IMR-90 (cell line): ENCODE measurements at places on chromosomes 16 and 17. TPM values are rescaled to one million over a fixed set of nuclear protein-coding genes. Genes with fewer than 3 reads are reported as not detected.

- DNase-seq: no peak
- no peaks in the 10 kb centered on the region; the same call in 1 of the 2 replicates for H3K27me3 ChIP-seq
- H3K27ac ChIP-seq: no peak overlapping the region
- peaks cover 15% of the 10 kb centered on the region for H3K4me1 ChIP-seq
Observed at GRCh38 chr17:29618272-29619065, 4.2 kb downstream of the CORO6 start.

GRCh38 chr17:77011173-77012011 lies 129.4 kb upstream of the SEC14L1 start:
- no peaks in the 10 kb centered on the region for H3K36me3 ChIP-seq
- H3K27me3 ChIP-seq: peaks cover 9% of the 10 kb centered on the region
- peak; percentile 31 for DNase-seq

DNA sequence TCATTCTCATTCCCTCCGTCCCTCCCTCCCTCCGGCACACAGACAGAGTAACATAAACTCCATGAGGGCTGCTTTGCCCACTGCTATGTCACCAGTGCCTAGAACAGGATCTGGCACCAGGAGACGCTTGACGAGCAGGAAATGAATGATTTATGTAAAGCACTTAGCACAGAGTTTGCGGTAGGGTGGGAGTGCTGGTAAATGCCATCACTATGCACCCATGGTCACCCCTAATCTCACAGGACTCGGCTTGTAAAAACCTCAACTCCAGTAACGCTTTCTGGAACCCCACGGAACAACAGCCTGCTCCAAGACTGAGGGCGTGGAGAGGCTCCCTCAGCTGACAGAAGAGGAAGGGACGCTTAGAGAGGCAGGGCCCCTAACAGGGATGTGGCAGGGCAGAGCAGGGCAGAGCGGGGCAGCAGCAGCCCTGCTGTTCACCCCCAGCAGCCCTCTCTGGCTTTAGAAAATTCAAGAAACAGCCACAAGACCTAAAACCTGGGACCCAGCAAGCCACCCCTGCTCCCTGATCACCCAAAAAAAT lies 156.9 kb downstream of the C16orf78 start:
- DNase-seq: no peak
- H3K27me3 ChIP-seq: peaks cover 5% of the 10 kb centered on the region; the same call in 1 of the 2 replicates
- no peaks in the 10 kb centered on the region for H3K4me1 ChIP-seq
- H3K36me3 ChIP-seq: no peaks in the 10 kb centered on the region
- H3K4me3 ChIP-seq: no peak overlapping the region

DNA sequence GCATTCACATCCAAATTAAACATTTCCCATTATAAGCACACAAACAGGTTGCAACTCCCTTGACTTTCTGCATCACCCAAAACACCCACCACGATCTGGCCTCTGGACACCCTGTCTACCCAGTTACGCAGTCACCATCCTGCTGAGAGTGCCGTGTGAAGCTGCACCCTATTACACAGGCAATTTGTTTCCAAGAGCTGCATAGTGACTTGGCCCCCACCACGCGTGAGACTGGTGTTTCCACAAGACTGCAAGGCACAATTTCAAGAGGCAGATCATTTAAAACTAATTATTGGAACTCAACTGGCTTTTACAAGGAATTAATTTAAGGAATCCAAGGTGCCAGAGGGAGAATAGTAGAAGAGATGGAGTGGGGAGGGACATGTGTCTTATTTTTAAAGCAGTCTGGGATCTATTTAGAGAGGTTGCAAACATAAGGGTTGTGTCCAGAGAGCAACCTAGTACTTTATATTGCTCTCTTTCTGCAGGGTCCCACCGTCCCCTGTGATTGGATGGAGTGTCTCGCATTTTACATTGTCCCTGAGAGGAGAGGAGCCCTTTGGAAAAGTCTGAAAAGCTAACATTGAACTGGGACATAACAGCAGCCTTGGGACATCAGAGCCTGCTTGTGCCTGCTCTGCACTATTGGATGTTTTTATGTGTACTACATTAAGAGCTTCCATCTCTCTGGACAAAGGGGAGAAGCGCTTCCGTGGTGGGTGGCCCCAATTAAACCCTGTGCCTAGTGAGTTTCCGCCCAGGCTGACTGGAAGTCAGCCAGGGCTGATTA lies 8.7 kb upstream of the ADAMTS18 start:
- no peak overlapping the region for H3K27ac ChIP-seq
- no peak for DNase-seq
- no peak overlapping the region for H3K4me3 ChIP-seq
- no peaks in the 10 kb centered on the region for H3K4me1 ChIP-seq

DNA sequence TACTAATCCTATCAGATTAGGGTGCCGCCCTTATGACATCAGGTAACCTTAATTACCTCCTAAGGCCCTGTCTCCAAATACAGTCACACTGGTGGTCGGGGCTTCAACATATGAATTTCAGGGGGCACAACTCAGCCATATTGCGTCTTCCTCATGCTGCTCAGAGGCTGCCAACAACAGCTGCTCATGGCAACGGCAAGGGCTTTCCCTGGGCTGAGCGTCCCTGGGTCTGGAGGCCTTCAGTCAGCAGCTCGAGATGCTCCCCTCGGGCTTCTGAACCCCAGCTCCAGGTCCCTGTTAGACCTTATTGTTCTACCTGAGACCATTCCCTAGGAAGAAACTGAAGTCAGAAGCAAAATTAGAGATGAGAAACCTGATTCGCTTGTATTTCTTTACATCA lies 157.2 kb downstream of the TMEM132E start:
- DNase-seq: no peak
- no peak overlapping the region for H3K4me3 ChIP-seq
- H3K27me3 ChIP-seq: no peaks in the 10 kb centered on the region
- H3K4me1 ChIP-seq: no peaks in the 10 kb centered on the region
- H3K36me3 ChIP-seq: no peaks in the 10 kb centered on the region
- H3K27ac ChIP-seq: no peak overlapping the region

- no peak for DNase-seq
- no peaks in the 10 kb centered on the region; the same call in 1 of the 2 replicates for H3K4me1 ChIP-seq
Observed at GRCh38 chr17:80481284-80482057, 5.1 kb upstream of the NPTX1 start.

- no peak overlapping the region for H3K4me3 ChIP-seq
- peaks cover 2% of the 10 kb centered on the region; the same call in 1 of the 2 replicates for H3K4me1 ChIP-seq
- no peaks in the 10 kb centered on the region for H3K36me3 ChIP-seq
- no peaks in the 10 kb centered on the region for H3K27me3 ChIP-seq
- H3K27ac ChIP-seq: no peak overlapping the region
- DNase-seq: no peak
Observed at GRCh38 chr17:3032258-3033247, 30.9 kb downstream of the OR1D5 start.

- H3K27me3 ChIP-seq: peaks cover 16% of the 10 kb centered on the region
- H3K4me3 ChIP-seq: peak within 1 kb of the TSS; percentile 87
- H3K36me3 ChIP-seq: peaks cover 15% of the 10 kb centered on the region
- peak; percentile 19 for DNase-seq
- peak within 1 kb of the TSS; percentile 13; the same call in 1 of the 2 replicates for H3K27ac ChIP-seq
- H3K4me1 ChIP-seq: peaks cover 4% of the 10 kb centered on the region; the same call in 1 of the 2 replicates
Observed at GRCh38 chr16:31202414-31203375, at the start of gene PYCARD. PYCARD (minus strand) TSS chr16:31202760; CDS start chr16:31202690, 70 bp downstream.

DNA sequence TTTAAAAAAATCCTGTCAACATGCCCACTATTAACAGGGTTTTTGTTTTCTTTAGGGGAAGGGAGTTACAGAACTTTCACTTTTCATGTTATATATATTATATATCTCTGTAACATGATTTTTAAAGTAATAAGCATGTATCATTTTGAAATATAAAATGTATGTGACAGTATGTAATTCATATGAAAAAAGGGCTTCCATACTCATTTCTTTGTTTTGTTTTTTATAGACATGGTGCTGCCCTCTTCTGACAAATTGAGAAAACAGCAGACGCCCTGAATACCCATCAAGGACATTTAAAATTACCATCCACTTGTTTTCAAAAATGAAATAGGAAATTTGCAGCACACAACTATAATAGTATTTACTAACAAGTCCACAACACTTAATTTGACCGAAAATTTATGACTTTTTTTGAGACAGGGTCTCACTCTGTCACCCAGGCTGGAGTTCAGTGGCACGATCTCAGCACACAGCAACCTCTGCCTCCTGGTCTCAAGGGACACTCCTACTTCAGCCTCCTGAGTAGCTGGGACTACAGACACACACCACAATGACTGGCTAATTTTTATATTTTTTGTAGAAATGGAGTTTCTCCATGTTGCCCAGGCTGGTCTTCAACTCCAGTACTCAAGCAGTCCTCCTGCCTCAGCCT lies 30.4 kb downstream of the CFDP1 start:
- peak; percentile 60 for DNase-seq
- H3K4me3 ChIP-seq: no peak overlapping the region
- H3K4me1 ChIP-seq: peaks cover 4% of the 10 kb centered on the region; the same call in 1 of the 2 replicates
- H3K36me3 ChIP-seq: peaks cover 13% of the 10 kb centered on the region
- no peaks in the 10 kb centered on the region for H3K27me3 ChIP-seq

DNA sequence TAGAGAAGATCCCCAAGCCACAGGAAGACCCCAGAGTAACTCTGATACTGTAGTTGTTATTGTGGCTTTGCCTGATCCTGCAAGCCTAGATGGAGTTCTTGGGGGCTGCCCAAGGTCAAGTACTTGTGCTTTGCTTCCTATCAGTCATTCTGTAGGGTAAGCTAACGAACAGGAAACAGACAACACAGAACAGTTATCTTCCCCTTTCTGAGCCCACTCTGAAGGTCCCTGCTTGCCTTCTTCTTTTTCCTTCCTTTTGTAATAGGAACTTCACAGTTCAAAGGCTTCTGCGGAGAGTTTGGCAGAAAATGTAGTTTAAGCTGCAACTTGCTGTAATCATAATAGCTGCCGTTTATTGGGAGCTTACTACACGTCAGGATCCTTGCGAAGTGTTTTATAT lies 494.1 kb upstream of the ERCC4 start:
- H3K36me3 ChIP-seq: no peaks in the 10 kb centered on the region
- DNase-seq: no peak
- no peak overlapping the region for H3K4me3 ChIP-seq
- H3K27me3 ChIP-seq: no peaks in the 10 kb centered on the region
- H3K27ac ChIP-seq: no peak overlapping the region
- H3K4me1 ChIP-seq: no peaks in the 10 kb centered on the region

- no peak overlapping the region for H3K27ac ChIP-seq
- H3K36me3 ChIP-seq: peaks cover 1% of the 10 kb centered on the region
- no peaks in the 10 kb centered on the region for H3K27me3 ChIP-seq
- H3K4me1 ChIP-seq: peaks cover 35% of the 10 kb centered on the region
- no peak for DNase-seq
Observed at GRCh38 chr16:70752426-70752825, 48.5 kb downstream of the VAC14 start.

The MCRIP2 gene
- 6.3 and 8.6 TPM in 2 replicates for total RNA-seq

DNA sequence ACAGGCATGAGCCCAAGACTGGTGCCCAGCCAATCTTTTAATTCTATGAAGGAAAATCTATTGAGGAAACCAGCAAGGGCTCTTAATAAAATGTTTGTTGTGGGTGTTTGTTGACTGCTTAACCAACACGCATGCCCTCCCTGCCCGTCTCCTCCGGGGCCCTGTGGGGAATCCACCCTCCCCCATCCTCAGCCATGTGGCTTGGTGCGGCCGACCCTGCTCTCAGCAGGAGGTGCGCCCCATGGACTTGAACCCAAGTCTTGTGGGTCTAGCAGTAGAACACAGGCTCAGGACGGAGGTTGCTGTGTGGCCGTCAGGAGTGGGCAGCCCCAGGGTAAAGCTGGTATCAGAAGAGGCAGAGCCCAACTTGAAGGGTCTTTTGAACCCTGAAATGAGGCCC lies 45.1 kb upstream of the MLYCD start:
- H3K27me3 ChIP-seq: peaks cover 30% of the 10 kb centered on the region
- H3K4me1 ChIP-seq: no peaks in the 10 kb centered on the region
- no peak overlapping the region for H3K4me3 ChIP-seq

The GTF3C1 gene
- 62.5 and 68.1 TPM in 2 replicates for total RNA-seq

- no peaks in the 10 kb centered on the region for H3K27me3 ChIP-seq
- DNase-seq: peak; percentile 46
- H3K36me3 ChIP-seq: no peaks in the 10 kb centered on the region
- H3K4me3 ChIP-seq: no peak overlapping the region
- peaks cover 4% of the 10 kb centered on the region; the same call in 1 of the 2 replicates for H3K4me1 ChIP-seq
- H3K27ac ChIP-seq: no peak overlapping the region
Observed at GRCh38 chr16:84941921-84942320, 69.4 kb downstream of the ZDHHC7 start.

The CD300LF gene
- total RNA-seq: not detected in 2 replicates

DNA sequence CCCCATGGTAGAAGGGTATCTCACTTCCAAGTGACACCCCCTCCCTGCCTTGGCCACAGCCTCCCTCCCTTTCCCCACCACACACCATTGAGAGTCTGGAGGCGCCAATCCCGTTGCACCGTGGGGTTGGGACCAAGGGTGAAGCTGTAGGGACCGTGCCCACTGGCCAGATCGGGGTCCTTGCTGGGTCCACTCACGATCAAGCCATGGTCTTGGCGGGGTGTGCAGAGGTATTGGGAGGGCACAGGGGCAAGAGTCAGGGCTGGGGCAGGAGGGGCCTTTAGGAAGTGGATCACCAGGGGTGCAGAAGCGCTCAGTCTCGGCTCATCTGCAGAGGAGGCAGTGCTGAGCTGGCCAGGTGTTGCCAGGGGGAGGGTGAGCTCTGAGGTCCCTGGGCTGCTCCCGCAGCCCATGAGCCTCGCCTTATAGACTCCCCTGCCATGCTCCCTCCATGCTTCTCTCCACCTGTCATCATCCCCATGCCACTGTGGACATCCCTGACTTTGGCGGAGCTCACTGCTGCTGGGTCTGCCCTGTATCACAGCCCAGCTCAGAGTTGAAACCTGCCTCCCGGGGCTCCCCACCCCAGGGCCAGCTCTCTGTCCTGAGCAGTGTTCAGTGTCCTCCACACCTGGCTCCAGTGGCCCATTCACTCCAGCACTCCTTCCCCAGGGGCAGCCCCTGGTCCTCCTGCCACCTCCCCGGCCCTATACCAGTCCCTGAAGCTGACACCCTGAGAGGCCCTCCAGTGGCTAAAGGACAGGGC lies 8.3 kb downstream of the CDH16 start:
- DNase-seq: no peak
- H3K4me3 ChIP-seq: no peak overlapping the region
- H3K27me3 ChIP-seq: peaks cover 13% of the 10 kb centered on the region
- H3K36me3 ChIP-seq: no peaks in the 10 kb centered on the region

DNA sequence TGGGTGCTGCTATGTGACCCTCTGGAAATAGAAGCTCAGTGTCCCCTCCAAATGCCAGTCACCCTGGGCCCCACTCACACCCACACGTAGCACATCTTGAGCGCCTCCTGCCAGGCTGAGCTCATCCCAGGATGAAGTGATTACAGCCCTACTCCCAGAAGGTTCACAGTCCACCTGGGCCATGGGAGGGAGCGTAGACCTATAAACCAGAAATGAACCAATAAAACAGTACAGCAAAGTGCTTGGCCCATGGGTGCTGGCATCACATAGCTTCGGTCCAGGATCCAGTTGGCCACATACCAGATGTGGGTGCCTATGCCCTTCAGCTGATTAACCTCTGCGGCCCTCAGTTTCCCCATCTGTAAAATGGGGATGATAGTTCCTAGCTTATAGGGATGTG lies 2.2 kb upstream of the BICDL2 start:
- H3K27me3 ChIP-seq: peaks cover 63% of the 10 kb centered on the region
- no peak overlapping the region for H3K4me3 ChIP-seq
- H3K4me1 ChIP-seq: no peaks in the 10 kb centered on the region
- no peak overlapping the region for H3K27ac ChIP-seq
